Right renal pelvis (tissue), 4 donors: ENCODE measurements at places on chromosomes 16 and 17.

DNA sequence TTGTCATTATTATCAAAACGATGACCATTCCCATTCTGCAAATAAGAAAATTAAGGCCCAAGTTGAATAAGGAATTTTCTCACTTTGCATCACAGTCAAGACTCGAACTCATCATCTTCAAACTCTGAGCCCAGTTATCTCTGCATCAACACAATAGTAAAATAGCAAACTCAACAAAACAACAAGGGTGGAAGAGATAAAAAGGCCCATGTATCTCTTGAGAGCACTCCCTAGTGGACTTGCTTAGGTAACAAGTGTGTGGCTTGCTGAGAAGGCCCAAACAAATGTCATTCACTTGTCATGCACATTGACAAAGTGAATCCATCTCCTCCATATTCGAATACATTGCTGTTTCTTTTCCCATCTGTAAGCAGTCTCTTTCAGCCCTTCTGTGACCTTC, 412.0 kb upstream of the MAF start:
- DNase-seq = no peak

DNA sequence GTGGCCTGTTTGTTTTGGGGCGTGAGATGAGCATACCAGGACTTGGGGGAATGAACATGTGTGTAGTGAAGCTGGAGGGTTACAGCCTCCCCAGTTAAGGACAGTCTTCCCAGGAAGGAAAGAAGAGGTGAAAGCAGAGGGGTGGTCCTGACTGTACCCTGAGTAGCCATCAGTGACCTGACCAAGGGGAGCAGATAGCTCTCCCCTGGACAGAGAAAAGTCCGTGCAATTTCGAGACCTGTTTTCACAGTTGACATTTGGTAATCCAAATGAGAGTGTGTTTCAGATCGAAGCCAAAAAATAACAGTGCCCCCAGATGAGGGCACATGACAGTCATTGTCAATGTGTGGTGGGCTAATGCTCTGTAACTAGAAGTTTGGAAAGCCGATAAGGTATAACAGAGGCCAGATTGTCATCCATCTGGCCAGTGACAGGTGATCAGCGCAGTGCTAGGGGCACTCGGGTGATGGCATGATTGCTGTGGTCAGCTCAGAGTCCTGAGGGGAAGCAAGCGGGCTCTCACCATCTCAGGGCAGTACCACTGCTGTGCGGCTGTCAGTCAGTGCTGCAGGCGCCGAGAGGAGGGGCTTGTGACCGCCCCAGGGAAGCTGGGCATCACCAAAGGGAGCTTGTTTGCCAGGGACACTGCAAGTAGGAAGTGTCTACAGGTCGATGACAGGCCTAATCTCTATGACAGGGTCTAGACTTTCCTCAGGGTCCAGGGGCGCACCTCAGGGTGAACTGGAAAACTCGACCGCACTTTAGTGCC, 1.1 kb upstream of the NME2 start:
- DNase-seq = no peak

DNA sequence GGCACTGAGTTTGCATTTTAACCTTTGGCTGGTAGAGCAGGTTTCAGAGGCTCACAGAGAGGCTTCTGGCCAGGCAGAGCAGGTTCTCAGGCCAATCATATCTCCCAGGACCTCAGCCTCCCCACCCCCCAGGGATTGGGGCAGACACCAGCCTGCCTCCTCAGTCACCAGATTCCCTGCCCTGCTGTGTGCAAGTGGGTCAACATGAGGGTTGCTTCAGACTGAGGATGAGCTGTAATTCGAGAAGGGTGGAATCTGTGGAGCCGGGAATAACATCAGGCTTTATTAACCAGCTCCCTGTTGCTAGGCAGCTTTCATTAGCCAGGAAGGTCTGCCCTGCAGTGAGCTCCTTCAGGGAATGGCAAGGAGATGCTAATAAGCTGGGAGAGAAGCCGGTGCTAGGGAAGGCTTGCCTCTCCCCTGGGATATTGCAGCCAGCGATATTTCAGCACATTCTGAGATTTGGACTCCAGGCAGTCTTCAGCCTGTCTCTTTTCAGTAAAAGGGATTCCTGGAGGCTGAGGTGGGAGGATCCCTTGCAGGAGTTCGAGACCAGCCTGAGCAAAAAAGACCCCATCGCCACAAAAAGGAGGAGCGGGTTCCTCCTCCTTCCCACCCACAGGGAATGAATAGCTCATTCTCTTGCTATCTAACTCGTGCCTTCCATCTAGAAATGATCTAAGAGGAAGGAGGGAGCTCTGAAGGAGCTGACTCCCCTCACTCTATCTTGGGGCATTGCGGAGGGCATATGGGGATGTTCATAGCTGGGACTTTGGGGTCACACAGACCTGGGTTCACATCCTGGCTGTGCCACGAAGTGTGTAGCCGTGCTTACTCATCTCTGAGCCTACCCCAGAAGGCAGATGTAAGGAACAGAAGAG, 10.7 kb downstream of the SGSM2 start:
- DNase-seq = no peak

GRCh38 chr16:72711823-72712222, 336.1 kb downstream of the ZFHX3 start:
- no peak for DNase-seq

DNA sequence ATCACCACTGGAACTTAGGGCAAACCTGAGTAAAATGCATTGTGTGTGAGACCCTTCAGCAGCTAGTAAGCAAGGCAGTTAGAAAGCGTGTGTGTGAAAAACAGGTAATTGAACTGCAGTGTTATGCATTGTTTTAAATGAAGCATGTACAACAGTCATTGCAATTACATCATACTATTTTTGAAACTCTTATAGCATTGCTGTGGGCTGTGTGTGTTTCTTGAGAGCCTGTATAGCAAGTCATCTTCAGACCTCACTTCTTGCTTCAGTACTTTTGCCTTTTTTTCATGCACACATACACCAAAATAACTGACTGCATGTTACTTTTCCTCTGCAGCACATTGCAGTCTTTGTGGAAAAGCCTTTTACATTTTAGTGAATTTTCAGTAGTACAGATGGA, 19.2 kb downstream of the PTRH2 start:
- DNase-seq = no peak

DNA sequence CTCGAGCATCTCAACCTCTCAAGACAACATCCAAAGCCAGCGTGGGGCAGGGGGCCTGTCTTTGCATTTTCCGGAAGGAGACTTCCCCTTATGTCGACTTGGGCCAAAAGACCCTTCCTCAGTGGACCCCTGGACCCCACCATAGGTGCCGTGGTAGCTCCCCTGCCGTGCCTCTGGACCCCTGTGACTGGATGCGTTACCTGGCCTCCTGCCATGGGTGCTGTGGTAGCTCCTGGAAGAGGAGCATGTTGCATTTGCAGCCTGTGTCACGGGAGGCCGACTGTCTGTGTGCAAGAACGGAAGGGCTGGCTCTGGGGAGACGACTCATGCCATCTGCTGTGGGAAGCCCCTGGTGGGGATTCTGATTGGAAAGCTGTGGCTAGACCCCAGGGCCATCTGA, 130.1 kb downstream of the FOXL1 start:
- DNase-seq = no peak
